ENCODE measurements at places on chromosomes 2 and 18.

DNA sequence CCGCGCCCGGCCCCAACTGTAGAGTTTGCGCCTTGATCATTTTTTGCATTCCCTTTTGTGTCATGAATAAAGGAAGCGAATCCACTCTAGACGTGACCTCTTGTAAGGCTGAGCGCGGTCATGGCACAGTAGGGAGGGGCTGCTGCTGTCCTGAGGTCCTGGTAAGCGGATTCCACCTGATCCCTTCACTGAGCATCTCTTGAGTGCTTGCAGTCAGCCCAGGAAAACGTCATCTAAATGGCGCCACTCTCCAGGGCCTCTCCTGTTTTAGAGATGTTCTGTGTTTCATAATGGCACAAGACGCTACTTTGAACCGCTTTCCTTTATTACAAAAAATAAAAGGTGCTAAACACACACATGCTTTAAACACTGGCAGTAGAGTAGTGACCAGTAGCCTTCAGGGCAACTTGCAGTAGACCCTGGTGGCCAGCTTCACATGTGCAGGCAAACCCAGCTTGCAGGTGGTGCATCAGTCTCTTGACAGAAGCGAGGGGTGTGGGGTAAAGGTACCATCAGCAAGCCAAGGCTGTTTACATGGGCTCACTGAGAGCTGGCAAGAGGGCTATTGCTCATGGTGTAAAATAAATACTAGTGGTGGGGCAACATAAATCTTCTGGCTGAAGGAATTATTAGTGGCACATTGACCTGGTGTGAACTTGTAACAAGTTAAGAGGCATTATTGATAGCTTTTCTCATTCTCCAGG, 43.0 kb upstream of the ACKR3 start:
- no peak for DNase-seq

DNA sequence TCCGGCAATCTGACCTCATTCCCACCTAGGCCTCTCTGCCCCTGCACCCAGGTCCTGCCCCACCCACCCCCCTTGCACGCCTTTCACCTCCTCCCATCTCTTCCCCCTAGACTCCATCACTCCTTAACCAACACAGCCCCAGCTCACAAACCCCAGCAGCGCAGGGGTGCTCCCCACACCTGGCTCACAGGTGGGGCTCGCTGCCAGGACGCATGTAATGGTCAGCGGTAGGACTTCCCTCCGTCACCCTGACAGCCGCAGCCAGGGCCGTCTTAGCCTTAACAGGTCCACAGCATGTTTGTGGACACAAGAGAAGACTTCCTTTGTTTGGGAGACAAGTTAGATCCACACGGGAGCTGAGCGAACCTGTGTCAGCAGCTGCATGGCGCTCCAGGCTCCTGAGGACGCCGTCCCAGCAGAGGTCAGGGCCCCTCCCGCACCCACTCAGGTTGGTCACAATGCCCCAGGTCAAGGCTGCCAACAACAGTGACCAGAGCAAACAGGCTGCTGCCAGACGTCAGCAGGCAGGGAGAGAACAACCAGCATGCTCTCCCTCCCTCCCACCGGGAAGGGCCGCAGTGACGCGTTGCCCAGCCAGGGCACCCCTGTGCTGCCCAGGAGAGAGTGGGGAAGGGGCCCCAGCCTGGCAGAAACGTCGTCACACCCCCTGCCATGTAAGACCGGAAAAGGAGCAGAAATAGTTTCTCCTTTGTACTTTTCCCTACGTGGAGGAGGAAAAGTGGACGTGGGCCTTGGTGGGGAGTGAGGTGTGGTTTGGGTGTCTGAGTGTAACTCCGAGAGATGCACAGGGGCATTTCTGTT, 68.0 kb downstream of the PXDN start:
- no peak for DNase-seq

GRCh38 chr2:54310311-54310710, 54.3 kb upstream of the TSPYL6 start:
- no peak for DNase-seq

- DNase-seq: peak; percentile 73
These were observed 42.4 kb upstream of the NABP1 start for GRCh38 chr2:191635333-191636234.

GRCh38 chr2:62806231-62806630, 100.7 kb downstream of the EHBP1 start:
- no peak for DNase-seq

- DNase-seq: no peak
These were observed 947 bp downstream of the ITSN2 start for GRCh38 chr2:24359129-24360049.

- no peak for DNase-seq
These were observed 51.7 kb upstream of the OTOF start for GRCh38 chr2:26529406-26530239.

DNA sequence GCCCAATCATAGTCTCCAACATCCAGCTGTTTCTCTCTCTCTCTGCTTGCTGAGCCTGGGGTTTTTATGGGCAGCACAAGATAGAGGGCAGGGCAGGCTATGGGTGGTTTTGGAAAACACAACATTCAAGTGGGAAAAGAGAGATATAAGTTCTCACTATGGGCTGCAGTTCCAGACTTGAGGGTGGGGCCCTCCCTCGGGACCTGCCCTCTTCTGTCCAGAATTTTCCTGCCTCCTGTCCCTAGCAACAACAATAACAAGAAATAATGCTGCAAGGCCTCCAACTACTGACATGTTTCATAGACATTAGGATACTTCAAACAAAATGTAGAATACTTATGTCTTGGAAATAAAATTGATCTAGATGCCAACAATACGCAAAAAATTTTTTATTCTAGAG, 107.8 kb downstream of the C18orf54 start:
- DNase-seq: no peak

GRCh38 chr2:47815764-47816163, 32.8 kb downstream of the MSH6 start:
- DNase-seq: no peak

DNA sequence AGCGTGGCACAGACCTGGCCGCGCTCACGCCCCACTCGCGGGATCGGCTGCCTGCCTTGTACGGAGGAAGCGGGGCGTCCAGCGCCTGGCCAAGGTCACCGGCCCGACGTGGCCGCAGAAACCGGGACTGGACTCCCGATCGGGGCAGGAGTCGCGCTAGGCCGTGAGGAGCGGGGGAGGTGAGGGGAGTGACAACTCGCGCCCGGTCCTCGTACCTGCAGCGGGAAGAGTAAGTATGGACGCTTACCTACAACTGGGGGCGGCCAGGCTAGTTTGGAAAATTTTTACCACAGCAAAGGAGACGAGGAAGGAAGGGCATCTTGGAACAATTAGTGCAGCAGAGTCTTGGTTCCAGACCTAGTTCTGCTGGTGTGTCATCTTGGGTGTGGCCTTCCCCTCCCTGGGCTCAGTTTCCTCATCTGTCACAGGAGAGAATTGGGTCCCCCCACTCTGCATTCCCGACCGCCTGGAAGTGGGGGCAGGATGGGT, 693 bp downstream of the UBE2F start:
- no peak for DNase-seq

DNA sequence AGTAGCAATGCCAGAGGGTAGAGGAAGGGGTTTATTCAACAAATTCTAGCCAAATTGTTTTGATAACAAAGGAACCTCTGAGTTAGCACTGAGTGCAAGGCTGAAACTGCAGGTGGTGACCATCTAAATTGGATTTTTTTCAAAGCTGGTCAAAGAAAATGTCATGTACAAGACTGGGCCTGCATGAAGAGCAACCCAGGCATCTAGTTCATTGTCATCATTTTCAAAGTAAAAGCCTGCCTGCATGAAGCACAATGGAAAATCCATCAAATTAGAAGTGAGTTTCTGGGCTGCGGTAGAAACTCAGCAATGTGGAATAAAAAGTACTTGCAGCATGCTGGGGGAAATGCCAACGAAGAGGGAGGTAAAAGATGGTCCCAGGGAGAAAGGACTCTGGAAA, 80.8 kb upstream of the PPP1CB start:
- no peak for DNase-seq

GRCh38 chr2:240196716-240197461, 56.4 kb upstream of the OTOS start:
- no peak for DNase-seq

- no peak for DNase-seq
These were observed 18.3 kb upstream of the ACYP2 start for GRCh38 chr2:54097124-54097523.

DNA sequence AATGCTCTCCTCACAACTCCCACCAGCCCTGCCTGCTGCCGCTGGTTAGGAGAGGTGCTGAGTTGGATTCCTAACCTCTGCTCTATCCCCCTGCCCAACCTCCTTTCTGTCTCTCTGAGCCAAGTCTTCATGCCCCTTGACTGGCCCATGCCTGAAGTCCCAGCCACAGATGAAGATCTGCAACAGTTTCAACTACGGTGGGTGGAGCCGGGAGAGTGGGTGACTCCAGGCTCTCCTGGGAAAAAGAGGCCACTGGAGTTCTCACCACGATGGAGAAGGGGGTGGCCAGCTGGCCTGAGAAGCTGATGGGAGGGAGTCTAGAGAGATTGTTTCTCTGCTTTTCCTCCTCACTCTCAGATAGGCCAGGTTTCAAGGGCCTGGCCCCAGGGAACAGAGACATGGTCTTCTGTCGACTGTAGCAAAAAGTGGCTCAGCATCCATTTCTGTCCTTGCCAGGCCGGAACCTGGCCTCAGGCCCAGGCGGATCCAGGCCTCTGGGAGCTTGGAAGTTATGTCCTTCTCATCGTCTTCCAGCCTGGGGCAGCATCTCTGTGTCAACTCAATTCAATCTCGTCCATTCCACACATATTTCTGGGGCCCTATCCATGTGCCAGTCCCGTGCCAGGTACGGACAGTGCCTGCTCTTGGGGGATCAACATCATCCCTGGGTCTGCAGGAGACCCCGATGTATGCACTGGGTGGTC, 75.3 kb downstream of the INHBB start:
- no peak for DNase-seq

DNA sequence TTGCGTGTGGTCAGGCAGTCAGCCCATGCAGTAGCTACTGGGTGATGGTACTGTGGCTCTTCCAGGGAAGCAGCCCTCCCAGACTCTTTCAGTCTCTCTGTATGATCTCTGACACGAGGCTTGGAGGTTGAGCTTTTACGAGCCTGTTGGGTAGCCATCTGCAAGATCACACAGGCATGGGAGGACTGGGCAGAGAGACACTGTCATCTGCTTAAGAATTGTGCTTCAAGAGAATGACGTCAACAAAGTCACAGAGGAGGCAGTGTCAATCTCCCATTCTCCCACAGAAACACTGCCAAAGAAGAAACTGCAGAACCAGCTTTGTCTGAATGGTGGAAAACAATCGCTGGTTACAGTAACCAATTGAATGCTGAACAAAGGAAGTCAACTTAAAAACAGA, 78.4 kb upstream of the MC2R start:
- DNase-seq: no peak

DNA sequence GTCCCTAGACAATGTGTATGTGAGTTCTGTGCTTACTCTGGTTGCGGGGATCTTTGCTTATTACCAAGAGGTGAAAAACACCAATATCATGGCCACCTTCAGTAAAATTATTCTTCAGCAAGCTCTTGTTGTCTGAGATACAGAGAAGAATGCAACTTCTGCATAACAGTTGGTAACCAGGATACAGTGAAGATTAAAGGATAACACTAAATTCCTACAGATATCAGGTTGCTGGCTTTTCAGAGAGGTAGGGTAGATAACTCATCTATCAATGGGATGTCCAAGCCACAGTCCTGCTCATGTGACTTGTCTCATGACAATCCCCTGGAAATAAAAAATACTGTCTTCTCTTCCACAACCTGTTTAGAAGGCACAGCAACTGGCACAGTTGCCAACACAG, 308.5 kb downstream of the TNS1 start:
- DNase-seq: no peak

- peak; percentile 44 for DNase-seq
These were observed 182.9 kb downstream of the VWC2L start for GRCh38 chr2:214593727-214594126.

DNA sequence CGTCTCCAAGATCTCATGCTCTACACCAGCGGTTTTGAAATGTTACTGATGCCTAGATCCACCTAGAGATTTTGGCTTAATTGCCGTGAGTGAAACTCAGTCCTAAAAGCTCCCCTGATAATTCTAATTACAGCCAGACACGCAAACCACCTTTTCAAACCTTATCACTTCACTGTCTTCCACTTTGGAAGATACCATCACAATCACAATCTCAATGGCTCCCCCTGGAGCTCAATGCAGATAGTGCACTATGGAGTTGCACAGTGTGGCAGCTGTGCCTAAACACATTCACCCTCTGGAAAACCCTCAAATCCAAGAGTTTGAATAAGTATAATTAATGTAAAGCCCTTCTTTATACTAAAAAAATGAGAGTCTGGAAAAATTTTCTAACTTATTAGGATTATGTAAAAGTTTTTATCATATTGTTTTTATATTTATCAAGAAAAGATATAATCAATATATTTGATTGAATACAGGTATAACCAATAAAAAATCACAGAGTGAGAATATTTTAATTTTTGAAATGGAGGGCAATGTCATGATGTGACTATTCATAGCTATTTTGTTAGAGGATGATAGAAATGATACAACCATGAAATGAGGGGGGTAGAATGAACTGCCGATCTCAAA, 102.9 kb upstream of the SLC8A1 start:
- DNase-seq: no peak

GRCh38 chr2:43872151-43872550, 33.4 kb downstream of the ABCG8 start:
- DNase-seq: no peak

DNA sequence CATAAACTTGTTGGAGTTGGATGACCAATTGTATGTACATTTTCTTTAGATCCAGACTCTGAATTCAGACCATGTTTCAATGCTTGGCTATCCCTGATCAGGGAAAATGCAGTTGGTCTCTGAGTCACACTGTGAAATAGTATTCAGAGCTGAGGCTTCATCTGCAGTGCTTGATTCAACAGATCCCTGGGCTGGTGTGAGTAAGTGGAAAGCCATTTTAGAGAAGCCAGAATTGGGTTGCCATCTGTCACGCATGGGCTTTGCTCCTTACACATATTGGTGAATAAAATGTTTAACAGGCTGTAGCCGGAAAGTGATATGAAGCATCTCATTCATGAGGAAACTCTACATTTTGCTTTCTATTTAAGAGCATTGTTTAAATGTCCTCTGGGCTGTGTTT, 50.0 kb upstream of the ACYP2 start:
- DNase-seq: peak; percentile 63

GRCh38 chr2:169265591-169265990, 96.7 kb downstream of the LRP2 start:
- no peak for DNase-seq

- DNase-seq: no peak
These were observed 24.5 kb downstream of the LOXHD1 start for GRCh38 chr18:46632401-46633071.

DNA sequence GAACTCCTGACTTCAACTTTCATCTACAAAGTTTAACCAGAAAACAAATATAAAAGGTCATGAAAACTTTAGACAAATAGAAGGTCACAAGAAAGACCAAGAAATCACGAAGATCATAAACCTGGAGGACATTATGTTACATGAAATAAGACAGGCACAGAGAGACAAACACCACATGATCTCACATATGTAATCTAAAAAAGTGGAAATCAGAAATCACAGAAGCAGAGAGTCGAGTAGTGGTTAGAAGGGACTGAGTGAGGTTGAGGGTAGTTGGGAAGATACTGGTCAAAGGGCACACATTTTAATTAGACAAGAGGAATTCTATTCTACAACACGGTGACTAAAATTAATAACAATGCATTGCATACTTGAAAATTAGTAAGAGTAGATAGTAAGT, 1.4 kb downstream of the GCFC2 start:
- no peak for DNase-seq

Measured in BJ (cell line).